ENCODE measurements at places on chromosomes 7 and 10.

DNA sequence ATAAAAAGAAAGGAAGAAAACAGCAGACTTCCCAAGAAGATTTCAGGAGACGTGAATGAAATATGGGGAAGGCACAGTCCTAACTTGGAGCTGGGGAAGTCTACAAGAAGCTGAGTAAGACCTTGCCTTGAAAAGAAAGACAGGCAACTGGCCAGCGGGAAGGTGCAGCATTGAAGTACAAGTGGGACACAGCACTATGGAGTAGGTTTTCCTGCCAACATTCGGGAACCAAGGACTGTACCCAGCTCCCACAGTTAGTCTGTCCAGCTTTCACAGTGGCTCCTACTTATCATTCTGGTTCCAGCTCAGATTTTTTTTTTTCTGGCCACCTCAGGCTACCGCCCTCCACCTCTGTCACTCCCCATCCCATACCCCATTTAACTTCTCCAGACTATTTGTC lies 10.0 kb downstream of the HPS1 start:
- no peak for DNase-seq

- DNase-seq: no peak
These were observed 1066.0 kb upstream of the CELF2 start for GRCh38 chr10:9951481-9952257.

GRCh38 chr10:24462889-24463552 lies 254.1 kb downstream of the KIAA1217 start:
- DNase-seq: no peak

GRCh38 chr10:130361351-130362105 lies 225.3 kb downstream of the GLRX3 start:
- DNase-seq: no peak

DNA sequence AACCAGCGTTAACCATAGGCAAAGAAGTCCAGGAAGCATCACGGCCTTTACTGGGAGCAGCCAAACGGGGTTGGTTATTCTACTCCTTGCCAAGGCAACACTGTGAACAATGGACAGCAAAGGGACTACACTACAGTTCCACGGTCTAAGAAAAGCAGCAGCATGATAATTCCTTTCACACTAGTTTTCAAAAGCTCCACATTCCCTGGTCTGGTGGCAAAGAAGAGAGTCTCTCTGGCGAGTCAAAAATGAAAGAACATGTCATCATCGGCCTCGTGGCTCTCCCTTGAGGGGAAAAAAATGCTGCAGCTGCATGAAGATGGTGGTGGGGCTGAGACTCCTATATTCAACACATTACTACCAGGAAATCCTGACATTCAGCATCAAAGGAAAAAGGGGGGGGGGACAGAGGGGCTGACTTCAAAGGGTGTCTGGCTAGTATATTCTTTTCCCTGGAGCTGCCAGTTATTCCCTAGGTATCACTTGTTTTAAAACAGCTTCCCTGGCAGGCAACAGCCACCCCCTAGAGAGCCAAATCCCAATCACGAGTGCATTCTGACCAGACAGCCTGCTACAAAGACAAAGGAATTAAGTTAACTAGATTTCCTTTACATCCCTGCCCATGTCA lies 49.1 kb downstream of the SLC37A3 start:
- no peak for DNase-seq

GRCh38 chr7:2800931-2801688 lies 43.0 kb downstream of the GNA12 start:
- no peak for DNase-seq

- DNase-seq: no peak
These were observed 59.7 kb upstream of the CCDC71L start for GRCh38 chr7:106720641-106721040.

GRCh38 chr7:673681-674453 lies 52.6 kb upstream of the DNAAF5 start:
- no peak for DNase-seq

DNA sequence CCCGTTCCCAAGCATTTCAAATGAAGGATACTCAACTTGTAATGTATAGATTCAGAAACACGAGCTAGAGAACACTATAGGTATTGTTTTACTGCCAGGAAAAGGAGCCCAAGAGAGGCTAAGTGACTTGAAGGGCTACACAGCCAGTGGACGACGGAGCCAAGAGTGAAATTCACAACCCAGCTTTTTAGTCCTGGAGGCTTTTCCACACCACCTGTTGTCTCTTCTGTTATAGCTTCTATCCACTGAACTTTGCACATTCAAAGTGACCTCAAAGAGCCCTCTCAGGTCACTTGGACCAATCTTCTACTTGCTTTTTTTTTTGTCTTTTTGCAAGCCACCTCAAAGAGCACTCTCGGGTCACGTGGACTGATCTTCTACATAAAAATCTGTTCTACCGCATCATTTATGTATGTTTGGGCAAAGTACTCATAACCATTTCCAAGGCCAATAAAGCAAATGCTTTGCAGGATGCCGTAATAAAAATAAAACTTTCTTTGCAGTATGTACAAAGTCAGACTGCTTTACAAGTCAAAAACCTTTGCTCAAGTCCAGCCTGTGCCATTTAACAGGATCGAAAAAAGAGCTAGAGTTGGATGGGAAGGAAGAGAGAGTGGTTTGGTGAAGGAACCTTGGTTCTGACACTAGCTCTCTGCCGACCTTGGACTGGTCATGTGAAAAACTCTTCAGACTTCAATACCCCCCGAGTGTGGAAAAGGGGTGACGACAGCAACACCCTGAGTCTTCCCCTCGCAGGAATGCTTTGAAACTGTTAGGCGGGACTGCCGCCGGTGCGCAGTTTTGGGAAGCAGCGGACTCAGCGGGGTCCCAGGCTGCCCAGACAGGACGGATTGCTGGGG lies 821 bp downstream of the SLC35B4 start:
- no peak for DNase-seq

GRCh38 chr10:34091635-34092195 lies 723.4 kb downstream of the PARD3 start:
- DNase-seq: no peak

GRCh38 chr10:72329290-72330068 lies 25.2 kb downstream of the DNAJB12 start:
- DNase-seq: no peak

GRCh38 chr7:112064627-112065385 lies 141.4 kb downstream of the DOCK4 start:
- DNase-seq: no peak

DNA sequence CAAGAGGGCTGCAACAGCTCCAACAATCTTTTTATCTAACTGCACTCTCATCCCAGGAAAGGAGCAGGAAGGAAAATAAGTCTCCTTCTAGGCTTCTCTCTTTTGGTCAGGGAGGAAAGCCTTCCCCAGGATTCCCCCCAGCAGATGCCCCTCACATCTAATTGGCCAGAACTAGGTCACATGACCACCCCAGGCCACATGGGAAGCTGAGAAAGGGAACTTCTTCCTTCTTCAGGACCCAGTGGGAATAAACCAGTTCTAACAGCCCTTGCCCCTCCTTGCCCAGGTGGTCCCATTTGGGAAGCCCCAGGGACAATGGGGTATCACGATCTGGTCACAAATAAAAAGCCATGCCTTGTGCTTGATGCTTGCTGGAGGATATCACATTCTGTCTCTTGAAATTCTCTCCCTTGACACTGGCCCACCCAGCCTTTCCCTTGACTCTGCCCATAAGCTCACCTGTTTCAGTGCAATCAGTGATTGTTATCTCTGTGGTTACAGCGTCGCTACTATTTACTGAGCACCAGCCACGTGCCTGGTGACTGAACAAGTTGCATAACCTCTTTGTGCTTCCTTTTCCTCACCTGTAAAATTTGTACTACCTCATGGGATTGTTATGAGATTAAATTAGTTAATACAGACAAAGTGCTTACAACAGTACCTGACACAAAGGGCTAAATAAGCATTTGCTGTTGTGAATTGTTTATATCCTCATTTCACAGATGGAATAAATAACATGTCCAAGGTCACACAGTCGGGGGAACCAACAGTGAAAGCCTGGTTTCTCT lies 9.0 kb upstream of the TACR2 start:
- no peak for DNase-seq

GRCh38 chr7:95875519-95875918 lies 103.2 kb downstream of the DYNC1I1 start:
- no peak for DNase-seq

- DNase-seq: no peak
These were observed 259.9 kb downstream of the PTPRN2 start for GRCh38 chr7:158327571-158328180.

DNA sequence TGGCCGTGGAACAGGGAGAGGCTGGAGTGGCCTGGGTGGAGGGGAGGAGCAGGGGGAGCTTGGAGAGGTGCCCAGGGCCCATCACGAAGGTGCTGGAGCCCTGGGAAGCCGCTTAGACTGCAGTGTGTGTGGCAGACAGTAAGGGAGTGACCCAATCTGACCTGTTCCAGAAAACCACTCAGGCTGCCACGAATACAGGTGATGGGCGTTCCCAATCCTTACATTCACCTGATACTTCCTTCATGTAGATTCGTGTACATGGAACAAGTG lies 161.7 kb downstream of the SVIL start:
- DNase-seq: peak; percentile 50

DNA sequence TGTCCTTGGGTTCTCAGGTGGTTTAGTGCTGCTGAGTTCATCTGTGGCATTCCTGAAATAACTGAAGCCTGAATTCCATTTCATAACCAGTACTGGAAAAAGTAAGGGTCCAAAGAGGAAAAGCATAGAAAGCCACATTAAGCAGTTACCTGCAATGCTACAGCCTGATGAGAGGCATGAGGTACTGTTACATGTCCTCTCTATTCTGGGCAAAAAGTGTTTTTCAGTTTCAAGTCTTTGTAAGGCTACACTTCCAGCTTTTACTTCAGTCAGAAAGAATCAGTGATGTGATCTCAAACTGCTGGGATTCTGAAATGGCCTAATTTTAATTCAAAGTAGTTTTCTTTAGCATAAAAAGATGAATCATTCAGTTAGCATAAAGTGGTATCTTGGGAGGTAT lies 369.5 kb downstream of the PHF14 start:
- DNase-seq: no peak

- DNase-seq: peak; percentile 71
These were observed 41.8 kb upstream of the LRRC18 start for GRCh38 chr10:48981310-48981907.

GRCh38 chr10:75335983-75336382 lies 65.6 kb downstream of the ZNF503 start:
- DNase-seq: no peak

GRCh38 chr7:945147-945555 lies 9.3 kb downstream of the ADAP1 start:
- DNase-seq: peak; percentile 55

DNA sequence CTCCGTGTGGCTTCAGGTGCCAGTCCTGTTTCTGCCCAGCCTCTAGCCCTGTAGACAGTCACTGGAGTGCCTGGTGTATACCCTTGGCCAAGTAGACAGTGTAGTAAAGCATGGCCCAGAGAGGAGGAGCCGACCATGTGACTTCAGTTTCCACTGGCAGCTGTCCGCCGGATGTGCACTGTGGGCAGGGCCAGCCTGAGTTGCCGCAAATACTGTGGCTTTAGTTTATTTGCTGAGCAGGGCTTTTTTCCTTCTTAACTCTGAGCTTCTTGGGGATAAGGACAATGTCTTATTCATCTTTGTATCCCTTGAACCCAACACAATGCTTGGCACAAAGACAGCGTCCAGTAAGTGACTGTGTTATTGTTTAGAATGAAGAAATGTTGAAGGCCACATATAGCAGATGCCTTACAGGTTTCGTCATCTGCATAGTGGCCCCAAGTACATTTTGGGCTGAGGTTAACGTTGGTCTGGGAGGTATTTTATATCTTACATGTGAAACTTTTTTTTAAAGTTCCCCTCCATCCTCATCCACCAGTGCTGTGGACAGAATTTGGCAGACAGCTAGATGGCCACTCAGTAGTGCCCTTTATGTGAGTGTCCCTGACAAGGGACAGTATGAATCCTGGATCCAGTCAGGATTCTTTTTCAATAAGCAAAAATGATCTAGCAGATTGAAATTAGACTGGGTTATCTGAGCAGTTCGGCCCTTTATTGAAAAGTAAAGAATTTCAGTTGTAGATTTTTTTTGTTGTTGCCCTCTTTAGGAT lies 40.6 kb downstream of the CYP17A1 start:
- peak; percentile 63 for DNase-seq

DNA sequence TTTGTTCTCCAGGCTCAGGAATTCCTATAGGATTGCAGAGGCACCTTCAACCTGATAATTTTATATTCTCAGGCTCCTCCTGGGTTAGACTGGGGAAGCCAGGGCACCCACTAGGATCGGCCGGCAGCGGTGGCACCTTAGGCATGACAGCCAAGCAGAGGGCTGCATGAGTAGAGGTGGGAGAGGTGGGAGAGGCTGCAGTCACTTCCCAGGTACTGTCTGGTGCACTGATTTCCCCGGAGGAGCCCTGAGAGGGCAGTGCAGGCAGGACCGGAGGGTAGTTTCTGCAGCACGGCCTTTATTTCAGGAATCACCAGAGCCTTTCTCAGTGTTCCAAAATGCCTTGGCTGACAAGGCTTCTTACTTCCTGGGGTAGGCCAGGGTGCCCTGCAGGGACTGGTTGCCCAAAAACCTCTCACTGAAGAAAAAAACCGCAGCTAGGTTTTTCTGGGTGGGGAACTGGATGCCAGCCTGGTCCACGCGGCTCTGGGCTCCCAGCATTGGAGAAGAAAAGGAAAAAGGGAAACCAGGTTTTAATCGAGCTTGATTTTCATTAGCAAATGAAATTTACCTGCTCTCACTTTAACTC lies 3.6 kb upstream of the HOXA13 start:
- peak; percentile 46 for DNase-seq

DNA sequence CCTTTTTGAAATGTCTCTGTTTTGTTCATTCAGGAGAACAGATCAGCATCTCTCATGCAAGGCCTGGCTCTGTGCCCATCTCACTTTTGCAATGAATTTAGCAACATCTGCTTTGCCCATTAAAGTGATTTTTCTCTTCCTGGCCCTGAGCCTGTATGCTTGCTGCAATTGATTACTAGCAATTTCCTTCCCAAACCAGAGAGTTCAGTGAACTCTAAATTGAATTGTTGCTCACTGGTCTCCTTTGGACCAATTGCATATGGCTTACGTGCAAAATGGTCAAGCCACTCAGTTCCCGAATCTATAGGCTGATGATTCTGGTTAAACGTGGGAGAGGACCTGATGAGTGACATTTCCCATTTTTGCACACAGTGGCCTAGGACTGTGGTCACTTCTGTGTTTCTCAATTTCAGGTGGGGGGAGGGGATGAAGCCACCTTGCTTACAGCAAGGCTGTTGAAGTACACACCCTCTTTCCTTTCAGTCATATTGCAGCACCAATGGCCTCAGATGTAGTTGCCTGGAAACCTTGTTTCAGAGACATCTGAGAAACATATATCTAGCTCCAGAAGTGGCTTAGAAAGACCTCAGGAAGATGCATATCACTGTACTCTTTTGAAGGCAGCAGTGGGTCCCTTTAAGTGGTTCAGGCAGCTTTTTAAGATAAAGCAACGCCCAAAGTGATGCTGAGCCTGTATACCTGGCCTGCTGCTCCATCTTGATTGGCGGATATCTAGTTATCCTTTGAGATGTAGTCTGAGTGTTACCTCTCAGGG lies 201.4 kb downstream of the PTEN start:
- no peak for DNase-seq

GRCh38 chr7:45447296-45447695 lies 126.9 kb upstream of the ADCY1 start:
- DNase-seq: no peak

GRCh38 chr7:70766109-70766508 lies 365.8 kb upstream of the GALNT17 start:
- no peak for DNase-seq

GRCh38 chr10:101766753-101767599 lies 8.9 kb downstream of the FGF8 start:
- DNase-seq: no peak

- no peak for DNase-seq
These were observed 786 bp downstream of the ATP5F1C start for GRCh38 chr10:7788639-7789286.

Data from ascending aorta (tissue), 2 donors.